ENCODE measurements at places on chromosomes 5 and 9.

DNA sequence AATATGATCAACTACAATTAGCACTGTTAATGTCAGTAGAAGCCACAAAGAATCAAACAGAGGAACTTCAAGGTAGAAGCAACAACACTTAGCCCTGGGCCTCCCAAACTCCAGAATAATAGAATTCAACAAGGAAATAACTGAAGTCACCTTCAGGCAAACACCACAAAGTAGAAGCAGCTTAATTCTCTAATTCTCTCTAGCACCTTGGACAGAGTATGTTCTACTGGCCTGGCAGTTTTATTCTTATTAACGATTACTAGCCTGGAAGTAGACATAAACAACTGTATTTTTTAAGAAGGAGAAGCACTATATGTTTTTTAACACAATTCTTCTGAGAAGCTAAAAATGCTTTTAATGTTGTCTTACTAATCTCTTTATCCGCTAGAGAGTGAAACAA, 911.9 kb downstream of the DTWD2 start:
- no peak overlapping the region for H3K4me3 ChIP-seq
- DNase-seq: no peak
- no peaks in the 10 kb centered on the region for H3K4me1 ChIP-seq
- no peak overlapping the region for H3K27ac ChIP-seq
- no peaks in the 10 kb centered on the region for H3K27me3 ChIP-seq

DNA sequence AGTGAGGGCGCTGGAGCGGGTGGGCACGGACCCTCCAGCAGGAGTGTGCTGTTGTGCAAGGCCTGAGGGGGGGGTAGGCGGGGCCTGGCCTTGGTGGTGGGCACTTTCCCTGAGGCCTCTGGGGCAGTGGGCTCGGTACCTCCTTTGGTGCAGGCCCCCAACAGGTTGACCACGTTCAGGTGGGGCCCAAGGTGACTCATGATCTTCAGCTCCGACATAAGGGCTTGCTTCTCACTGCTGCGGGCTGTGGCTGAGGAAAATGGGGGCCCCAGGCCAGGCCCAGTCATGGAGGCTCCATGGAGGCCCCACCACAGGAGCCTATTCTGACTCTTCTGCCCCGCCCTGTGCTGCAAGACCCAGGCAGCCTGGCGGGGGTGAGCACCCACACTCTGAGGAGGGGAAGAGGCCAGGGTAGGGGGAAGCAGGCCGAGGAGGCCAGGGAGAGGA, 31.5 kb downstream of the PDGFRB start:
- H3K27ac ChIP-seq: no peak overlapping the region
- no peak for DNase-seq
- H3K27me3 ChIP-seq: peaks cover 9% of the 10 kb centered on the region
- H3K4me1 ChIP-seq: peaks cover 4% of the 10 kb centered on the region
- no peak overlapping the region for H3K4me3 ChIP-seq

GRCh38 chr5:175724314-175725275, 66.7 kb downstream of the HRH2 start:
- peaks cover 9% of the 10 kb centered on the region for H3K4me1 ChIP-seq
- H3K27ac ChIP-seq: no peak overlapping the region
- no peak for DNase-seq
- H3K36me3 ChIP-seq: no peaks in the 10 kb centered on the region
- peaks cover 9% of the 10 kb centered on the region for H3K27me3 ChIP-seq
- no peak overlapping the region for H3K4me3 ChIP-seq

- H3K4me1 ChIP-seq: no peaks in the 10 kb centered on the region
- DNase-seq: no peak
- no peaks in the 10 kb centered on the region for H3K27me3 ChIP-seq
- H3K27ac ChIP-seq: no peak overlapping the region
Observed at GRCh38 chr5:137695651-137696428, 40.0 kb downstream of the KLHL3 start.

DNA sequence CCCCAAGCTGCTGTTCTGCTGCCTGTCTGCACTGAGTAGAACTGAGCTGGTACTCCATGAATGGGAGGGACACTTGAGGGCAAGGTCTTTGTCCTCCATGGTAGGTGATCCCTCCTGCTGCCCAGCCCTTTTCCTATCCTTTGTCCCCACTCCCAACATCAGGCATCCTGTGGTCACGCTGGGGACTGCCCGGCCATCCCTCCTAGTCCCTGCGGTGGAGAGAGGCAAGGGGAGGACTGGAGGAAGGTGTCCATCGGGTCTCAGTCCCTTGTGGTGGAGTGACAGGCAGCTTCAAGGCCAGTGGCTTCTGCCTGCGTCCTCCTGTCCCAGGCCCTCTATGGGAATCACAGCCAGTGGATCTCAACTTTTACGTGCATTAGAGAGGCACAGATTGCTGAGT, 25.9 kb downstream of the ROR2 start:
- H3K27ac ChIP-seq: no peak overlapping the region
- H3K27me3 ChIP-seq: no peaks in the 10 kb centered on the region
- H3K4me1 ChIP-seq: peaks cover 40% of the 10 kb centered on the region
- DNase-seq: no peak

GRCh38 chr5:124651663-124652513, 94.6 kb downstream of the ZNF608 start:
- peaks cover 32% of the 10 kb centered on the region for H3K4me1 ChIP-seq
- no peaks in the 10 kb centered on the region for H3K27me3 ChIP-seq
- peak overlapping the region; percentile 44 for H3K27ac ChIP-seq
- peaks cover 22% of the 10 kb centered on the region for H3K36me3 ChIP-seq
- peak; percentile 82 for DNase-seq

GRCh38 chr9:124297551-124297901, 39.8 kb downstream of the NEK6 start:
- H3K4me3 ChIP-seq: no peak overlapping the region
- H3K27me3 ChIP-seq: no peaks in the 10 kb centered on the region
- H3K36me3 ChIP-seq: no peaks in the 10 kb centered on the region
- no peak overlapping the region for H3K27ac ChIP-seq
- no peak for DNase-seq

- H3K27ac ChIP-seq: peak overlapping the region; percentile 76
- peak overlapping the region; percentile 92 for H3K4me3 ChIP-seq
- no peak for DNase-seq
- H3K27me3 ChIP-seq: peaks cover 24% of the 10 kb centered on the region
- peaks cover 33% of the 10 kb centered on the region for H3K4me1 ChIP-seq
Observed at GRCh38 chr9:75889977-75890471, 449 bp upstream of the PCSK5 start.

DNA sequence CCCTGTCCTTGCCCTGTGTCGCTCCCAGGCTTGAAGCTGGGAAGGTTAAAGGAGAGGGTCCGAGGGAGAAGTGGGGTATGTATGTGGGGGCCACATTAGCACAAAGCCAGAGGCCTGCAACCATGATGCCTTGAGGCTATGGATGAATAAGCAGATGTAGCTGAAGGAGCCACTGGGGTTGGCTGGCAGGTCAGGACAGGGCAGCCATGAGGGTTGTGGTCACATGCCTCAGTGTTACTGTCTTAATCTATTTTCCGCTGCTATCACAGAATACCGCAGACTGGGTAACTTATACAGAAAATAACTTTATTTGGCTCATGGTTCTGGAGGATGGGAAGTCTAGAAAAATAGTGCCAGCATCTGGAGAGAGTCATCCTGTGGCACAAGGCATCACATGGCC, 9.2 kb upstream of the GRHPR start:
- no peak overlapping the region for H3K27ac ChIP-seq
- no peaks in the 10 kb centered on the region for H3K36me3 ChIP-seq
- peaks cover 13% of the 10 kb centered on the region for H3K4me1 ChIP-seq
- H3K4me3 ChIP-seq: no peak overlapping the region
- no peaks in the 10 kb centered on the region for H3K27me3 ChIP-seq
- DNase-seq: no peak

All from type B pancreatic cell (in vitro differentiated cells).